ENCODE measurements at places on chromosomes 7 and 10. TPM values are rescaled to one million over a fixed set of nuclear protein-coding genes. Genes with fewer than 3 reads are reported as not detected.

DNA sequence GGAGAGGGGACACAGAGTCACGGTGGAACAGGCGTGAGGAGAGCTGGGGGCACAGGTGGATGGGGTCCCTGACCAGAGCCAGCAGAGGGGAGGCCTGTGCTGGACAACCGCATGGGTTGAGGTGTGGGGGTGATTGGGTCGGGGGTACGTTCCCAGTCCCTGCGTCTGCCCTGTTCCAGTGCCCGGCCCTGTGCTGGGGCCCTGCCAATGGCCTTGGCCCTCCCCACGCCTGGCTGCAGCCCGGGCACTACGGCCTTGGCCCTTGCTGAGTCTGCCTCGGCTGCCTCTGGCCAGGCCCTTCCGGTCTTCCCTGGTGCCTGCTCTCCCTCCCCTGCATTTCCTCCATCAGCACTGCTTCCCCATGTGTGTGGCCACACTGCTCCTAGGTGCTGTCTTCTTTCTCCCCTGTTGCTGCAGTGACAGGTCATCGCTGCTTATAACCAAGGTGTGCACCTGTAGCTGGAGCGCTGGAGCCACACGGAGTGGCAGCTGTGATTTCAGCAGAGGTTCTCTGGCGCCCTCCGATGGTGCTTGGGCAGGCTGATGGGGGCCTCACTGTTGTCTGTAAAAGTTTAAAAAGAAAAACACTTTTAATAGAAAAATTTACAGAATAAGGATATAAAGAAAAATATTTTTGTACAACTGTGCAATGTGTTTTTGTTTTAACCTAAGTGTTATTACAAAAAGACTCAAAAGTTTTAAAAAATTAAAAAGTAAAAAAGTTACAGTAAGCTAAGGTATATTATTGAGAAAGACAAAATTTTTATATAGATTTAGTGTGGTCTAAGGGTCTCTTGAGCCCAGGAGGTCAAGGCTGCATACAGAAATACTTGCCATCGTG is 45.2 kb upstream of the BHLHA15 start:
- DNase-seq = no peak

Gene NCF1
- not detected for polyA plus RNA-seq

Gene HOGA1
- 0.17 TPM for polyA plus RNA-seq

DNA sequence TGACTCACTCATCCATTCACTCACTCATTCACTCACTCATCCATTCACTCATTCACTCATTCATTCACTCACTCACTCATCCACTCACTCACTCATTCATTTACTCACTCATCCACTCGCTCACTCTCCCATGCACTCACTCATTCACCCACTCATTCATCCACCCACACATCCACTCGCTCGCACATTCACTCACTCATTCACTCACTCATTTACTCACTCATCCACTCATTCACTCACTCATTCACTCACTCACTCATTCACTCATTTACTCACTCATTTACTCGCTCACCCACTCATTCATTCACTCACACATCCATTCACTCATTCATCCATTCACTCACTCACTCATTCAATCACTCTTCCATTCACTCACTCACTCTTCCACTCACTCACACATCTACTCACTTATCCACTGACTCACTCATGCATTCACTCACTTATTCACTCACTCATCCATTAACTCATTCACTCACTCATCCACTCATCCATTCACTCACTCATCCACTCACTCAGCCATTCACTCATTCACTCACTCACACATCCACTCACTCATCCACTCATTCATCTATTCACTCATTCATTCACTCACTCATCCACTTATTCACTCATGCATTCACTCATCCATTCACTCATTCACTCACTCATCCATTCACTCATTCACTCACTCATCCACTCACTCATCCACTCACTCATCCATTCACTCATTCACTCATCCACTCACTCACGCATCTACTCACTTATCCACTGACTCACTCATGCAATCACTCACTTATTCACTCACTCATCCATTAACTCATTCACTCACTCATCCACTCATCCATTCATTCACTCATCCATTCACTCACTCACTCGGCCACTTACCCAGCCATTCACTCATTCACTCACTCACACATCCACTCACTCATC is 74.0 kb downstream of the CARD11 start:
- no peak for DNase-seq

- no peak for DNase-seq
These were observed 363.6 kb upstream of the NFE2L3 start for GRCh38 chr7:25788371-25788770.

DNA sequence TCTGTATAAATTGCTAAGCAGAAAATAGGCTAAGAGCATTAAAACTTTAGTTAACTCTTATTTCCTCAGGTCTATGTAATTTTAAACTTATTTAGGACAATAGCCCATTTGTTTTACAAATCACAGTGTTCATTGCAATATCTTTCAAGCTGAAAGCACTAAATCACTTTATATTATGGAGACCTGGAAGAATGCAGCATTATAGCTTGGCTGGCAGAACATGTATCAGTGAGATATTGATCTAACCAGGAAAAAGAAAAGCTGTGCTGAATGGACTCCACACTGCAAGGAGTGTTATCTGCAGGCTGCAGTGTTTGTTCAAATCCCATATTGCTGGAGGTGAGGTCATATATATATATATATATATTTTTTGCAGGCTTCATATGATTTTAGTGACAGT is 517.5 kb downstream of the NRG3 start:
- DNase-seq = no peak

Gene SPDYE5
- 0.04 TPM for polyA plus RNA-seq

Gene ANKRD61
- polyA plus RNA-seq = 0.31 TPM

- DNase-seq = no peak
These were observed 617.6 kb downstream of the INHBA start for GRCh38 chr7:41085244-41085643.

DNA sequence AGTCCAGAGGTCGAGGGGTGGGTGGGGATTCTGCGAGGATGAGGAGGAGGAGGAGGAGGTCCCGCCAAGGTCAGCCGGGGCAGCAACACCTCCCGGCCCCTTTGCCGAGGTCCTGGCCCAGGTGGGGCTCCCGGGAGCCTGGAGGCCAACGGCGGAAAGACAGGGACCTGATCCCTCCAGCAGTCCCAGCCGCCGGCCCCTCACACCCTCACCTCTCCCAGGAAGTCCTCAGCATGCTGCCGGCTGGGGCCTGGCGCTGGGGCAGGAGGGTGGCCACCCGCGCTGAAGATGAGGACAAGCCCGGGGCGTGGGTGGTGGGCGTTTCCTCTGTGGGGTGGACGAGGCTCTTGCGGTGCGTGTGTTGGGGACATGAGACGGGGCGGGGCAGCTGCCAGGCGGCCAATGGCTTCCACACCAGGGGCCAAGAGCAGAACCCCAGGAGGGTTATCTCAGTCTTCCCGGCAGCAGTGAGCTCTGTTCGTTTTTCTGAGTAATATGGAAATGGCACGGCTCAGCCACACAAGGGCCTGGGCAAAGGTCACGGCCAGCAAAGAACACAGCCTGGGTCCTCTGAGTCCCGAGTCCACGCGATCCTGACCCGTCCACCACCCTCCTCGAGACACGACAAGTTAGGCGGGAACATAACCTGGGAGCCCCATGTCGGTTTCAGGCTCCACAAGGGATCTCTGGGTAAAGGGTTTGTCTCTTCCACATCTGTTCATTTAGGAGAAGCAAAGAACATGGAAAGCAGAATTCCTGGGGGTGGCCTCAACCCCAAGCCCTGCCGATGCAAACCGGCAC is 82.9 kb upstream of the PDGFA start:
- DNase-seq = no peak

Gene GIMAP6
- polyA plus RNA-seq = not detected

DNA sequence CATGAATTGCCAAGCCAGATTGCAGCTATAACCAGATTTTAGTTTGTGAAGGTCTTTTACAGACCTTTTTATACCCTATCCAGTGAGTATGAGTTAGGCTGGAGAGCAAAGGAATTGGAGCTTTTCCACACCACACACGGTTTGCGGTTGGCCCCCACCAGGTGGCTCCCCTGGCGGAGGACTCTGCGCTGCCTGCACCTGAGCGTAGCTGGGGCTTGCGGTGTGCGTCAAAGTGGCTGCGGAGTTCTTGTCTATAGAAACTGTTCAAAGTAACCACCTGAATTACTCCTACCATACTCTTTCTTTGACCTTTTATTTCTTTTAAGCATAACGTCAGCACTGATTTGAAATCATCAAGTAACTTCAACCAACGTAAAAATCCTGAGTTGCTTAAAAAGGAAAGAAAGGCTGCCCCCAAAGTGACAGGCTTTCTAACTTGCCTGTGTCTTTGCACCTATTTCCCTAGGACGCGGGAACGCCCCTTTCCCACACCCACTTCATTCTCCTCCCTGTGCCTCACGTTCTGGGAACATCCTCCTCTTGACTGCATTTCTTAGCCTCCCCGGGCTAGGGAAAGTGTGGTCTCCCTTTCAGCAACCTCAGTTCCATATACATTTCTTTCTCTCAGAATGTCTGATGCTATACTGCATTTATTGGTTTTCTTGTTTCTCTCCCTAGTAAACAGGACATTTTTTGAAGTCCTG is 47.6 kb upstream of the TMEM72 start:
- no peak for DNase-seq

Gene EBF3
- polyA plus RNA-seq = 0.31 TPM

- DNase-seq = no peak
These were observed 262.8 kb upstream of the SHH start for GRCh38 chr7:156074982-156075615.

DNA sequence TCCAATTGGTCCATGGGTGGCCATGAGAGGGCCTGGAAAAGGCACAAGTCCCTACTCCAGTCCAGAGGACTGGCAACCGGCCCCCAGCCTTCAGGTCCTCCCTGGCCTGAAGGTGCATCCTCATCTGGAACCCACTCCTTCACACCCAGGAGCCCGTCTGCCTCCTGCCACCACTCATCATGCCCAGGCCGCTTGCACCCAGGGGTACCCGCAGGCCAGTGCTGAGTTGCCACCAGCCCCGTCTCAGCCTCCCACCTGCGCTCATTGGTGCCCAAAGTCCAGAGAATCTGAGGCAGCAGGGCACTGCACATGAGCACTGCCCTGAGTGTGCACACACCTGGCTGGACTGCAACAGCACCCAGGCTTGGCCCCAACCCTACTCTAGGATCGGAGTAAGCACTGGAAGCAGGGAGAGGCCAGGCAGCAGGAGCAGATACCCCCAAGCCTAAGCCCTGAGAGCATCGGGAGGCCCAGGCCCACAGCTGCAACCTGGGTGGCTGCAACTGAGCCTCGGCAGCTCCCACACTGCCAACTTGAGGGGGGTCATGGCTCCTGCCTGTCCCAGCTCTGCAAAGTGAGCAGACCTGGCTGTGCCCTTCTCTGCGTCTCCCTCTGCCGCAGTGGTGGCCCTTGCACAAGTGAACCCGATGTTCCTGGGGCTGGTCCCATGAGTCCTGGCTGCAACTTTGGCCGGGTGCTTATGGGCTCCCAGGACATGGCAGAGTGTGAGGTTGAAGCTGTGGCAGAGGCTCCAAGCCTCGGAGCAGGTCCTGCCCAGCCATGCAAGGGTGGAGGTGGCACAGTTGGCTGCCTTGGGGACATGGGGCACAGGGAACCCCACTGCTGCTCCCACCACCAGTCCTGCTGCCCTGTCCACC is 44.3 kb downstream of the TCERG1L start:
- no peak for DNase-seq
